ENCODE measurements at places on chromosomes 5 and 9.

GRCh38 chr5:180590543-180591310 is 572 bp downstream of the SCGB3A1 start:
- no peak for DNase-seq

- DNase-seq: no peak
Observed at GRCh38 chr9:120522558-120522957, 57.4 kb downstream of the CDK5RAP2 start.

DNA sequence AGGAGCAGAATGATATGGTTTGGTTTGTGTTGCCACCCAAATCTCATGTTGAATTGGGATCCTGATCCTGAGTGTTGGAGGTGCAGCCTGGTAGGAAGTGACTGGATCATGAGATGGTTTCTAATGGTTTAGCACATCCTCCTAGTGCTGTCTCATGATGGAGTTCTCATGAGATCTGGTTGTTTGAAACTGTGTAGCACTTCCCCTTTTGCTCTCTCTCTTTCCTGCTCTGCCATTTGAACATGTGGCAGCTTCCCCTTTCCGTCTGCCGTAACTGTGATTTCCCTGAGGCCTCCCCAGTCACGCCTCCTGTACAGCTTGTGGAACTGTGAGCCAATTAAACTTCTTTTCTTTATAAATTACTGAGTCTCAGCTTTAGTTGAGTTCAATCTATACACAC is 756.8 kb upstream of the CDH6 start:
- DNase-seq: no peak

DNA sequence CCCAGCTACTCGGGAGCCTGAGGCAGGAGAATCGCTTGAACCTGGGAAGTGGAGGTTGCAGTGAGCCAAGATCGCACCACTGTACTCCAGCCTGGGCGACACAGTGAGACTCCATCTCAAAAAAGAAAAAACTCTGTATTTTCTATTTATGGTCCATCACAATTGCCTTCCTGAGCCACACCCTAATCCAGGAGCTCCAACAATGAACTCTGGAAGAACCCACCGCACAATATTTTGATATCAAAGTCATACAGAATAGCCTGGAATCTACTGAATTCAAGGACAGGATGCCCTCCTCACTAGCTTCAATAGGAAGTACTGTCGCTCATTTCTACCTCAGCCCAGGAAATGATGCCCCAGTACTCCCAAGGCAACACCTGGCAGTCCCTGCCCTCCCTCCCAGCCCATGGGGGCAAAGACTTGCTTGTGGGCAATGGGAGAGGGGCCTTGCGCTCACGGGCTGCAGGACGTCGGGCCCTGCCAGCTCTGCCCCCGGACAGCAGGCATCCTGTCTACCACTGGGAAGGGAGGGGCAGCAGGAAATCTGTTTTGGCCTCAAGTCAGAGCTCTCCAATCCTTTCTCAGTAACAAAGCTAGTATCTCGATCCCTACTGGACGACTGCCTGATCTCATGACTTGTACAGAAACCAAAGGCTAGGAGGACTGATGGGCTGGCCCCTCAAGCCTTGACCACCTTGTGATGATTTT is 19.7 kb downstream of the UBAC1 start:
- no peak for DNase-seq

DNA sequence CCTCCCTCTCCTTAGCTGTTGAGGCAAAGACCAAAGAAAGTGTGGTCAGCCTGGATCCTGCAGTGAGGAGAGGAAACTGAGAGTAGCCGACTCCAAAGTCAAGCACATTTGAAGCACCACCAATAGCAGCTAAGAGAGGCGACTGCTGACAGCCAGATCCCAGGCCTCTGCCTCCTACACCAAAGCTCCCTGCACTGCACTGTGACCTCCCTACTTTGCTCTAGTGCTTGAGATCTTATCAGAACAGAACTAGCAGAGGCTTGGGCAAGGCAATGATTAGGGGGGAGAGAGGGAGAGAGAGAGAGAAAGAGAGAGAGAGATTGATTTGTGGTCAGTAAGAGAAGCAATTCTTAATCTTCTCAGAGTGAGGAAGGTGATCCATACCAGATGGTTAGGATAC is 216.3 kb downstream of the CDK5RAP2 start:
- no peak for DNase-seq

- DNase-seq: no peak
Observed at GRCh38 chr9:116646661-116647514, 40.2 kb upstream of the TRIM32 start.
